Stimulated activated CD8-positive, alpha-beta memory T cell treated with anti-CD3 and anti-CD28 coated beads, Interleukin-15, amount 100 ng/mL, for 1 hour (primary cell): ENCODE measurements at places on chromosomes 3 and 15.
A peak's percentile ranks its signal among the peaks of the same experiment; 100 is the strongest.

DNA sequence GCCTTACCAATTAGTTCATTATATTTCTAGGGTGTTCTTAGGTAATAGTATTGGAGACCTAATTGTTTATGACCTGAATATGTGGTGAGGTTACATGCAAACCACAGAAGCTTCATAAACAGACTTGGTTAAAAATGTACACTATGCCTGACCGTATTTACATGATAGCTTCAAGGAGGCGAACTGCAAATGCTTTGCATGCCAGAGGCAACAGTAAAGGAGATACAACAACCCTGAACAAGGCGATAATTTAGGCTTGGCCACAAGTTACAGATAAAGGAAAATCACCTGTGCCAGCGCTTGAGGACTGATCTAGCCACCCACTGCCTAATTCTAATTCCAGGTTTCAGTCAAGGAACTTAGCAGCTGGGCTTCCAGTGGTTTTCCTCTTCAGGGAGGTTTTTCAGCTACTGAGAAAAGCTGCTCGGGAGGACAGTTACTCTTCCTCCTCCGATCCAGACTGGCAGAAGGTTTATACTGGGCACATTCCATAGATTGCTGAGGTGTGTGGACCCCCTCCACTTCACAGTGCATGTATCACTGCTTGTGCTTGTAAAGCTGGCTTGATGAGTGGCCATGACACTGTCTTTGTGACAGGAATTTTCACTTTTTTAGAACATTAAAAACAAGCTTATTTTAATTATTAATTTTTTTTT lies 95.6 kb downstream of the DHX36 start:
- DNase-seq = no peak

DNA sequence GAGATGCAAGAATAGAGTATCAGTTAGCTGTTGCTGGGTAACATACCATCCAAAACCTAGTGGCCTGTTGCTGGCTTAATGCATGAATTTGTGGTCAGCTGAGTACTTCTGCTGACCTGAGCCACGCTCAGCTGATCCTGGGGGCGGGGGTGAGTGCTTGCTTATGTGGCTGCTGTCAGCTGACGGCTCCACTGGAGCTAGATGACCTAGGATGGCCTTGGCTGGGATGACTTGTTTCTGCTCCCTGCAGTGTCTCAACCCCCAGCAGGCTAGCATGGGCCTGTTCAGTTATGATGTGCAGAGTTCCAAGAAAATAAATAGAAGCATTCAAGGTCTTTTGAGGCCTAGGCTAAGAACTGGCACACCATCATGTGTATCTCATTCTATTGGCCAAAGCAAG lies 63.9 kb downstream of the FBLN2 start:
- DNase-seq = no peak

DNA sequence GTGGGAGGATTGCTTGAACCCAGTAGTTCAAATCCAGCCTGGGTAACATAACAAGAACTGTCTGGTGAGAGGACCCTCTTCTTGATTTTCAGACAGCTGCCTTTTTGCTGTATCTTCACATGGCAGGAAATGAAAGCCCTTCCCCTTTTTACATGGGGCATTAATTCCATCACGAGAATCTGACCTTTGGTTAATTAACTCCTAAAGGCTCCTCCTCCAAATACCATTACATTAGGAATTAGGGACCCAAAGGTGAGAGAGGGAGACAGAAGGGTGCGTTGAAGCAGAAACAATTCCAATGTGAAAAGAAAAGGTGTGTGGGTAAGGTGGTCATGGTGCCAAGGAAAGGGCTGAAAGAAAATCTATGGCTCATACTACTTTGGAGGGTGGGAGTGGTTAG lies 536.2 kb downstream of the MAGI1 start:
- no peak for DNase-seq

GRCh38 chr3:16693820-16694219 lies 88.6 kb upstream of the DAZL start:
- DNase-seq = no peak

GRCh38 chr3:53845881-53846133 lies 412 bp downstream of the CHDH start:
- no peak for DNase-seq

DNA sequence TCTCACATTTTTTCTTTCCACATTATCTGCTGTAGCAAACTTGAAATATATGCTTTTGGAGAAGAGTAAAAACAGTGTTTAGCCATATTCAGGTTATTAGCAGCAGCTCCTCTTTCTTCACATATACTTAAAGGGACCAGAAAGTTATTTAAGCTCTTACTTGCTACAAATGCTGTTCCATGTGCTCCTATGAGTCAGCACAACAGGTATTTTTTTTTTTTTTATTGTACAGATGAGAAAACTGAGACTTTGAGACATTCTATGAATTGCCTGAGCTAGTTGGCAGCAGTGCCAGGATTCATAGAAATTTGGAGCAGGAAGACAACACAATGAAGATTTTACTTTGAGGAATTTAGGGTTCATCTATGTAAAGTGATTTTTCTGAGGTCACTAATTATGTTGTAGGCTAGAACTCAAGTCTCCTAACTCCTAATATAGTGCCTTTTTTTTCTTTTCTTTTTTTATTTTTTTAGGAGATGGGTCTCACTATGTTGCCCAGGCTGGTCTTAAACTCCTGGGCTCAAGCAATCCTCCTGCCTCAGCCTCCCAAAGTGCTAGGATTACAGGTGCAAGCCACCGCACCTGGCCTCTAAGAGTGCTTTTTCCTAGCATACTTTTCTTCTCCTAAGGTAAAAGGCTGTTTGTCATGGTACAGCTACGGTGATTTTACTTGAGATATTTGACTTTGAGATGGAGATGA lies 23.6 kb downstream of the SETD5 start:
- no peak for DNase-seq

- no peak for DNase-seq
Observed at GRCh38 chr3:2554656-2555055, 456.0 kb downstream of the CNTN4 start.

- no peak for DNase-seq
Observed at GRCh38 chr3:147372525-147373027, 33.8 kb downstream of the ZIC4 start.

GRCh38 chr3:127038923-127039581 lies 56.1 kb downstream of the PLXNA1 start:
- no peak for DNase-seq

- no peak for DNase-seq
Observed at GRCh38 chr3:45417930-45418847, 29.8 kb downstream of the LARS2 start.

DNA sequence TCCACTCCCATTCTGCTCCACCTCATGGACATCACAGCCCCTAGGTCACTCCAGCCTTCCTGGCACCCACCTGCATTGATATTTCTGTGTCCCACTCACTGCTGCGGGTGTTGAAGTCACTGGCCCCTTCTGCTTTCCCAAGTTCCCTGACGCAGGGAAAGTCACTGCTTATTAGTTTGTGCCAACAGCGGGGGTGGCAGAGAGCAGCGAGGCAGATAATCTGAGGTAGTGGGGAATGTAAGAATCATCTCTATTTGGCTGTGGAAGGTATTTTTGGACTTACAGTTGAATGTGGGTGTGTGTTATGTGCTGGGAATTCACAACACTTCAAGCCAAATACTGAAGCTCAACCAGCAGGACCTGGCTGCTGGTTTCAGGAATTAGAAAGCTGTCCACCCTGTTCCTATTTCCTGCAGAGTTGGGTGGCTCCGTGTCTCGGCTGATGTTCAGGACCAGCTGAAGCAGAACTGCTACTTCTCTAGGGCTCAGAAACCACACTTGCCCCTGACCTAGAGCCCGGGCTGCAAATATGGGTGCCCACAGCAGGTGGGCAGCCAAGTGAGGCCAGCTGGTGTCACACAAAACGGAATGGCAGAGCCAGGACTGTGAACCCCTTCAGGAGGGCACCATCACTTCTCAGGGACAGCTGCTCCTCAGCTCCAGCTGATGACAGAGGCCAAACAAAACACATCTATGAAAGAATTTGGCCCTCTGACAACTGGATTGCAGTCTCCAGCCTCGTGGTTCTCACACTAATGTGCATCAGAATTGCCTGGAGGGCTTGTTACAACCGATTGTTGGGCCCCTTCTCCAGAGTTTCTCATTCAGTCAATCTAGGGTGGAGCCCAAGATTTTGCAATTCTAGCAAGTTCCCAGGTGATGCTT lies 57.7 kb downstream of the SEMA5B start:
- no peak for DNase-seq

DNA sequence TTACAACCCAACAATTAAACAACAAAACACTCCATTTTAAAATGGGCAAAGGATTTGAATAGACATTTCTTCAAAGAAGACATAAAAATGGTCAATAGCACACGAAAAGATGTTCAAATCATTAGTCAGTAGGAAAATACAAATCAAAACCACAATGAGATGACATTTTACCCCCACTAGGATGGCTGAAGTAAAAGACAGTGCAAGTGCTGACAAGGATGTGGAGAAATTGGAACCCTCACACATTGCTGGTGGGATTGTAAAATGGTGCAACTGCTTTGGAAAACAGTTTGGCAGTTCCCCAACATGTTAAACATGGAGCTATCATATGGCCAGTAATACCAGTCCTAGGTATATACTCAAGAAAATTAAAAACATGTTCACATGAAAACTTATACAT lies 11.6 kb downstream of the GALNT15 start:
- DNase-seq = no peak

DNA sequence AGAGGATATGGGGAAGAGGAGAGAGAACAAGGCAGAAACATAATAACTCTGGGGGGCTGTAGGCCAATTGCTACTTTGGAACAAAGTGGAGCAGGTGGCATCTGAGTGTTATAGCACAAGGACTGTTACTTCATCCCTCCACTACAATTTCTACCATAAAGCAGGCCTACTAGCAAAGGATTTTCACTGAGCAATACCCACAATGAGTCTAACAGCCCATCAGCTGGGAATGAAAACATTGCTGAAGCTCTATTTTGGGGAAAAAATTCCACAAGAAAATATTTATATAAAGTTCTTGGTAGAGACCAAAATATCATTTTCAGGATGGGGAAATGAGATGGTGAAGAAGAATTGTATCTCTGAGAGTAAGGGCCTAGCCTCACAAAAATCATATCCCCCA lies 3.6 kb upstream of the SHC4 start:
- DNase-seq = no peak

DNA sequence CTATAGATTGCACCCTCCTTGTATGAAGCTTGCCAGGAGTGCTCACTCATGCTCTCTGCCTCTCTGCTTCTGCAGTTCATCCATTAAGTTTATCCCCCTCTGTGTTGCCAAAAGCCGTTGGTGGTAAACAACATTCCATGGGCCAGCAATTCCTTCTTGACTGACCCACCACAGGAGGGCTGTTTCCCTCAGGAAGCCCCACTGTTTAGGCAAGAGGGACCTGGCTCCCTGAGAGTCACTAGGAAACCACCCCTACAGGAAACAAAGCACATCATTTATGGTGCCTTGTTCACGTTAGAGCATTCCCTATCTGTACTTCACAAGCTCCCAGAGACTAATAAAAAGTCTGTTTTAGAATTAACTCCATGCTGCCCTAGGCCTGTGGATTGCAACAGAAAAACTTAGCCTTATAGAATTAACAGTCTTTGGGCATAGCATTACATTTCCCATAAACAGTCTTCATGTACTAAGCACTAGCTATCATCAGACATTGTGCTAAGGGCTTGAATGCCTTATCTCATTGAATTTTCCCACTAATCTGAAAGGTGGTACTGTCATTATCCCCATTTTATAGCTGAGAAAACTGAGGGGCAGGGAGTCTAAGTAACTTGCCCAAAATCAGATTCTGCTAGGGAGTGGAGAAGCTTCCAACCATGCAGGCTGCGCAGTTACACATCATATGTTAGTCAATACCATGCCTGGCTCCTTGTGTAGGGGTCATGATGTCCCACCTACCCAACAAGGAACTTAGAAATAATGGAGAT lies 149.9 kb downstream of the SHQ1 start:
- DNase-seq = no peak

GRCh38 chr15:35043373-35044095 lies 41.6 kb downstream of the NANOGP8 start:
- no peak for DNase-seq

GRCh38 chr3:53162672-53163443 lies 1.8 kb downstream of the PRKCD start:
- DNase-seq = peak; percentile 39

GRCh38 chr3:159499031-159499793 lies 489.4 kb upstream of the IL12A start:
- DNase-seq = no peak

GRCh38 chr3:41248525-41248924 lies 49.2 kb downstream of the CTNNB1 start:
- DNase-seq = no peak

- no peak for DNase-seq
Observed at GRCh38 chr3:111971533-111972130, 7.2 kb upstream of the ABHD10 start.

DNA sequence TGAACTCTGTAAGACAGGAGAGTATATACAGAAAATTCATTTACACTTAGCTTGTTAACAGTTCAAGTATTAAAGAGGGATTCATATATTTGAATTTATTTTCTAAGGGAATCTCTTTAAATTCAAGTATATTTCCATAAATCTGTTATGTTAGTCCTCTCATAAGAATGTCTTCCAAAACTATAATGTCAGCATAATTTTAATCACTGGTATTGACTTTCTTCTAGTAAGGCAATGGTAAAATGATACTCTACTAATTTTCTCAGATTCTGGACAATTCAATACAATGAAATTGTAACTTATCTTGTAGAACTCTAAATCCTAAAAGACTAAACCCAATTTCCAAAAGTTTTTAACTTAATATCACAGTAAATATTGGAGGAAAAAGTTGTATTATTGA lies 66.3 kb upstream of the EPHA6 start:
- no peak for DNase-seq

- no peak for DNase-seq
Observed at GRCh38 chr3:177672252-177672911, 475.1 kb upstream of the TBL1XR1 start.

DNA sequence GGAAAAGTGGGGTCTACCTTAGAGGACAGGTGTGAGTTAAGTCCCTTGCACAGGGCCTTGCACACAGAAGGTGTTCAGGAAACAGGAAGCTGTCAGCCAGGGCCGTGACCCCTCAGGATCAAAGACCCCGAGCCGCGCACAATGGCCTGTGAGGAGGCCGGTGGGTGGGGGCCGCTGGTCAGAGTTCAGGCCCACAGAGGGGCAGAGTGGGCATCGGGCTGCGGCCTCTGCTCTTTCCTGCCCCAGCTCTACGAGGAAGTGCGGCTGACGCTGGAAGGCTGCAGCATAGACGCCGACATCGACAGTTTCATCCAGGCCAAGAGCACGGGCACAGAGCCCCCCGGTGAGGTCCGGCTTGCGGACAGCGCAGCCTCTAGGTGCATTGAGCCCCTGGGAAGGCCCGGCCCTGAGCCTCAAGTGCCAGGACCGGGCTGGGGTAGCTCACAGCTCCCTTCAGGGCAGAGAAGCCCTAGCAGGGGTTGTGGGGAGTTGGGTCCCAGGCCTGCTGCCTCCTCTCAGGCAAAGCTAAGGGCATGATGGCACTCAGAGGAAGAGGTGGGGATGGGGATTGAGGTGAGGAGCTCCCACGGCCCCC lies 37.2 kb downstream of the PSTPIP1 start:
- no peak for DNase-seq

DNA sequence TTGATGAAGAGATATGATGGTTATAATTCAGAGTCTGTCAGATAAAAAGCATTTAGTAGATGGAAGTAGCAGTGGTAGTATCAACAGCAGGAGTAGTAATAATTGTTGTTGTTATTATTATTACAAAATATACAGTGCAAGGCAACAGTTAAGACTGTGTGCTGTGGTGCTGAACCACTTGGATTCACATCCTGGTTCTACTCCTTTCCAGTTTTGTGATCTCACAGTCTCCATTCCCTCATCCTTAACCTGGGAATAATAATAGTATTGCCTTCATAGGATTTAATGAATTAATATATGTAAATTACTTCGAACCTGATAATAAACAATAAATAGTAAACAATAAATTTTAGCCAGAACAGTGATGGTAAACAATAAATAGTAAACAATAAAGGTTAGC lies 37.1 kb upstream of the TSC22D2 start:
- DNase-seq = no peak
